ENCODE measurements at places on chromosomes 2 and 18. TPM values are rescaled to one million over a fixed set of nuclear protein-coding genes. Genes with fewer than 3 reads are reported as not detected.

Gene FN1
- 158 TPM for total RNA-seq

Gene STAT4
- total RNA-seq = 3.5 TPM

Gene EGR4
- 0.27 TPM for total RNA-seq

Gene CXCR4
- 0.44 TPM for total RNA-seq

Gene TPO
- not detected for total RNA-seq

Gene HDLBP
- total RNA-seq = 291 TPM

Gene TRPM8
- 0.37 TPM for total RNA-seq

Gene AP1S3
- total RNA-seq = 23.7 TPM

Gene SAP130
- total RNA-seq = 13.2 TPM

Measured in A549 treated with DMSO at 1 μM for 4 hours (cell line).